ENCODE measurements at places on chromosomes 6 and 20. TPM values are rescaled to one million over a fixed set of nuclear protein-coding genes. Genes with fewer than 3 reads are reported as not detected.

Gene PACRG
- not detected for total RNA-seq

Gene SUMO4
- total RNA-seq, result 9.5 TPM

GRCh38 chr6:105282631-105283585 lies 103.1 kb upstream of the POPDC3 start:
- H3K4me1 ChIP-seq, result no peaks in the 10 kb centered on the region
- H3K27ac ChIP-seq, result no peak overlapping the region
- H3K4me3 ChIP-seq, result no peak overlapping the region

DNA sequence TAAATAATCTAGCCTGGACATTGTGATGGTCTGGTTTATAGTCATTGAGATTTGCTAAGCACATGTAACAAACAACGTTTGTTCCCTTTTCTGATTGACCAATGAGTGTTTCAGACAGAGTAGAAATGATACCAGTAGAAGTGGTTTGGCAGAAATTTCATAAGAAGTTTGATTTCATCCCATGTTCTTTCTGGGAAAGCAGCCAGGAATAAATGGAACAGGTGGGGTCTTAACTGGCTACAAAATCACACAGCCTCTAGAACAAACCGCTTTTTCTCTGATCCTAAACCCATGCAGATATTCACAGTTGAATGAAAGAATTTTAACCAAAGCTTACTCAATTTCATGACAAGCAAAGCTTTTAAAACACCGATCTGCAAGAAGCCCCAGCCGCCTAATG lies 227.5 kb downstream of the UST start:
- no peak for DNase-seq
- no peaks in the 10 kb centered on the region for H3K4me1 ChIP-seq
- H3K4me3 ChIP-seq, result no peak overlapping the region

GRCh38 chr6:87373377-87373776 lies 28.8 kb downstream of the C6orf163 start:
- peaks cover 5% of the 10 kb centered on the region for H3K36me3 ChIP-seq
- no peaks in the 10 kb centered on the region for H3K27me3 ChIP-seq
- no peak for DNase-seq
- H3K27ac ChIP-seq, result no peak overlapping the region
- no peaks in the 10 kb centered on the region for H3K4me1 ChIP-seq

Data from activated naive CD8-positive, alpha-beta T cell treated with anti-CD3 and anti-CD28 coated beads, Interleukin-2, amount 10 ng/mL, durations not matched to agents 7 days and 5 days (primary cell).